Stimulated activated memory B cell treated with anti-CD40 and anti-IgM and Interleukin-4, amounts not matched to agents 10 μg/mL and 1 μg/mL and 100 μg/mL, for 72 hours (primary cell): ENCODE measurements at places on chromosomes 16 and 17.
A peak's percentile ranks its signal among the peaks of the same experiment; 100 is the strongest.

- no peaks in the 10 kb centered on the region for H3K36me3 ChIP-seq
- no peak overlapping the region for H3K27ac ChIP-seq
- ATAC-seq: no peak
- H3K4me1 ChIP-seq: no peaks in the 10 kb centered on the region
These were observed 59.8 kb upstream of the SMIM36 start for GRCh38 chr17:55571095-55571494.

- no peak overlapping the region for H3K27ac ChIP-seq
- no peak for ATAC-seq
- H3K4me3 ChIP-seq: no peak overlapping the region
- H3K27me3 ChIP-seq: no peaks in the 10 kb centered on the region
These were observed 154.8 kb downstream of the CYB561 start for GRCh38 chr17:63291258-63291657.

- H3K27ac ChIP-seq: peak overlapping the region; percentile 96
- peaks cover 86% of the 10 kb centered on the region for H3K4me1 ChIP-seq
- ATAC-seq: no peak
- H3K36me3 ChIP-seq: peaks cover 39% of the 10 kb centered on the region
These were observed 16.7 kb downstream of the ADCY7 start for GRCh38 chr16:50282955-50283631.

GRCh38 chr17:78748048-78748729 is 33.9 kb downstream of the CYTH1 start:
- H3K36me3 ChIP-seq: peaks cover 11% of the 10 kb centered on the region
- H3K4me1 ChIP-seq: peaks cover 93% of the 10 kb centered on the region
- H3K27me3 ChIP-seq: no peaks in the 10 kb centered on the region
- peak; percentile 53 for ATAC-seq
- H3K27ac ChIP-seq: peak overlapping the region; percentile 75

- peak; percentile 82 for ATAC-seq
- H3K36me3 ChIP-seq: peaks cover 35% of the 10 kb centered on the region
- peaks cover 63% of the 10 kb centered on the region for H3K4me1 ChIP-seq
- peak within 1 kb of the TSS; percentile 87 for H3K27ac ChIP-seq
- H3K27me3 ChIP-seq: no peaks in the 10 kb centered on the region
These were observed at the start of gene KCTD11 for GRCh38 chr17:7351665-7352502. Gene KCTD11, plus strand, starts transcription at chr17:7352162.

DNA sequence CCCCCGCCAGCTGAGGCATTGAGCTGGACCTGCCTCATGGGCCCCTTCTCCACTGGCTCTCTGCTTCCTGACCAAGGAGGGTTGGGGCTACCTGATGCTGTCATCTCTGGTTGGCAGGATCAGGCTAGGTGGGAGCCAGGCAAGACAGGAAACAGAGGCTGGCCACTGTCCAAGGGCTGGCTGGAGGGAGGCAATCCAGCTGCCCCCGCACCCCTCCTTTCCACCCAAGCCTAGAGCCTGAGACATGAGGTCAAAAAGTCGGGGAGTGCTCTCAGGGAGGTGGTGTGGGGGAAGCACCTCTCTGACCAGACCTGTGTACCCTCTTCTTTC is 14.5 kb downstream of the NGFR start:
- no peak for ATAC-seq
- H3K27ac ChIP-seq: no peak overlapping the region
- H3K4me1 ChIP-seq: no peaks in the 10 kb centered on the region
- peaks cover 51% of the 10 kb centered on the region for H3K27me3 ChIP-seq

DNA sequence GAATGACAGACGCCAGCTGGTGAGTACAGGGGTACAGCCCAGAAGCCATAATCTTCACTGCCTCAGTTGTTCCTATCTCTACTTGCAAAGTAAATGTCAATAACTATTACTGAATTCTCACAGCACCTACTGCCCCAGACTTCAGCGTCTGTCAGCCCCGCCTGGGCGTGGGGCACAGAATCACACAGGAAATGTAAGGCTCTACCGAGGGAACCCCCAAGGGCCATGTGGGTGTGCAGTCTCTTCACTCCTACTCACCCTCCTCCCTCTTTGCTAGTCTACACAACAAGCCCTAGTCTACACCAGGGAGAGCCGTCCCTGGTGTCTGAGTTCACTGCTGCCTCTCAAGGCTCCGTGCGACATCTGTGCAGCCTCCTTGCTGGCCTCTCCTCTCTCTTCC is 4.5 kb downstream of the NPTX1 start:
- H3K27ac ChIP-seq: no peak overlapping the region
- ATAC-seq: no peak
- H3K27me3 ChIP-seq: peaks cover 88% of the 10 kb centered on the region
- peaks cover 23% of the 10 kb centered on the region for H3K4me1 ChIP-seq
- no peaks in the 10 kb centered on the region for H3K36me3 ChIP-seq

GRCh38 chr17:72444517-72445054 is 323.8 kb downstream of the SOX9 start:
- ATAC-seq: no peak
- H3K4me3 ChIP-seq: no peak overlapping the region
- no peak overlapping the region for H3K27ac ChIP-seq
- no peaks in the 10 kb centered on the region for H3K36me3 ChIP-seq

- ATAC-seq: no peak
- H3K27ac ChIP-seq: no peak overlapping the region
- H3K27me3 ChIP-seq: peaks cover 84% of the 10 kb centered on the region
- peaks cover 28% of the 10 kb centered on the region for H3K4me1 ChIP-seq
- no peak overlapping the region for H3K4me3 ChIP-seq
These were observed 1.9 kb downstream of the PRAC1 start for GRCh38 chr17:48720266-48721008.

DNA sequence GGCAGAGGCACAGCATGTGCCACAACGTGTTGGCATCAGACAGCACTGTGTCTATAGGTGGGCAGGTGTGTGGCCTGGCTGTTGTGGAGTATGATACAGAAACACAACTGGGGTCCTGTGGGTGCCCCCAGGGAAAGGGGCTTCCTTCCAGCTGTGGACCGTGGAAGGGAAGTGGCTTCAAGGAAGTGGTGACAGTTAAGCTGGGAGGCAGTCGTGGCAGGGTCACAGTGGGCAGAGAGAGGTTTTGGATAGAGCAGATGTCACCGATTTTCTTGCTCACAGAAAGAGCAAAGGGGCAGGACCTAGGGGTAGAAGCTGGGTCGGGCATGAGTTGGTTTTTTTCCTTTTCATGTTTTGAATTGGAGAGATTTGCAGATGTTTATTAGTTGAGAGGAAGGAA is 11.2 kb upstream of the ORAI3 start:
- H3K4me1 ChIP-seq: peaks cover 36% of the 10 kb centered on the region
- H3K4me3 ChIP-seq: no peak overlapping the region
- H3K27ac ChIP-seq: no peak overlapping the region
- no peaks in the 10 kb centered on the region for H3K27me3 ChIP-seq
